ENCODE measurements at places on chromosomes 16 and 17.

DNA sequence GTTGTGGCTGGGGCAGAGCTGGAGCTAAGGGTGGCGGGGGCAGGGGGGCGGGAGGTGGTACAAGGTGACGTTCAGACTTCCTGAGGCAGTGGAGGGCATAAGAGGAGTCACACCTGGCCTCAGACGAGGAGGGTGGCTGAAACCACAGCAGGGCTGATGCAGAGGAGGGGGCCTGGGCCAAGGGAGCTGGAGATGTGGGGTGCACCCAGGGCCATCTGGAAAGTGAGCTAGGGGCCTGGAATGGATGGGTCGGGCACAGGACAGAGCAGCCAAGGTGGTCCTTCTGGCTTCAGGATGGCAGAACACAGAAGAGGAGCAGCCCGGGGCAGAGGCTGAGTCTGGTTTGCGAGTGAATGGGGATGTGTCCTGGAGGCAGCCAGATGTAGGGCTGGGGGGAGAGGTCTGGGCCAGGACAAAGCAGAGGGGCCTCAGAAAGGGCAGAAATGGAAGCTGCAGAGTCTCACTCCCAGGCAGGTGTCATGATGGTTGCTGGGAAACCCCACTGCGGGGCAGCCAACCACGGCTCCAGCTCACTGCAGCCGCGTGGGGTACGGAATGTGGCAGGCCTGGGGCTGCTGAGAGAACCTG, 57.6 kb downstream of the PRMT7 start:
- no peak for DNase-seq

- DNase-seq, result no peak
Measured at GRCh38 chr16:66375451-66375850, 9.0 kb downstream of the CDH5 start.

DNA sequence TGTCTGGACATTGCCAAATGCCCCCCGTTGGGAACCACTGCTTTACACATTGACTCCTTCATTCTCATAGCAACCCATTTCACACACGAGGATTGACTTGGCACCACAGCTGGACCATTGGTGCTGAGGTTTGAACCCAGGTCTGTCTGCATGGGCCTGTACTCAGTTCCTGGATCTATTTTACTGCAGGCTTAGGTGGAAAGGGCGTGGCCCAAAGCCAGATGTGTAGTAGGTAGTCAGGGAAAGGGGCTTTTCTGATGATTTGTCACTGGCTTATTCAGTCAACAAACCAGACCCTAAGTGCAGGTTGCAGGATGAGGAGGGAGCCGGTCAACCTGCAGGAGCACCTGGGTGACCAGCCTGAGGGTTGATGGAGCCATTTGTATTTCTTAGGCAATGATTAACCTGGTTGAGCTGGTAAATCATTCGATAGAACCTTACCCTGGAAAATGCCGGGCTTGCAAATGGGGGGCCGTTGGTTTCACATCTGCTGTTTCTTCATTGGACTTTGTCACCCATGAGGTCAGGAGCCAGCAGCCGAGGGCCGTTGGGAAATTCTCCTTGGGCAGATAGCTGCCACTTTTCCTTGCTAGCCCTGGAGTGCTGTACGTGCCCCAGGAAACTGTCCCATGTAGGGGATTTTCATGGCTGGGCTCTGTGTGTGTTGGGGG, 104.4 kb downstream of the CMIP start:
- DNase-seq, result no peak

- DNase-seq, result peak; percentile 60
Measured at GRCh38 chr17:64281962-64282752, 19.1 kb upstream of the TEX2 start.

GRCh38 chr17:63381101-63381729, 64.9 kb downstream of the CYB561 start:
- DNase-seq, result no peak

DNA sequence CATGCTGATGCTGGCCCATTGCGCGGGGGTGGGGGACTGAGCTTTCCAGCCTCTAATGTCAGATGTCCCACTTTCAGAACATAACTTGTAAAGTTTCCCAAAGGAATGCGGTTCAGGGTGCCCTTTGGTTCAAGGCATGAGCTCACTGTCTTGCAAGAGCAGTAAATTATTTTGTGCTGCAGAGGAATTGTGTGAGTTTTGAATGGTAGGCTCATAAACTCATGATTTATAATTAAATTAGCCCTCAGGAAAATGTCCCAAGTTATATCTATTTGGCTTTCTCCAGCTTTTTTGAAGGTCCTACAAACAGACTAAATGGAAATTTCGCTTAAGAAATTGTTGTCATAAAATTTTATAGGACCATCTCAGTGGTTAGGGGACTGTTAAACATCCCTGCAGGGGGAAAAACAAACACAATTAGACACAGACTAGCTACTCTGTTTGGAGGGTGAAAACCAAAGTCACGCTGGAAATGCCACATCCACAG, 321.8 kb downstream of the HS3ST3B1 start:
- DNase-seq, result no peak

GRCh38 chr17:63039899-63040602, 74.0 kb downstream of the TANC2 start:
- peak; percentile 10 for DNase-seq

DNA sequence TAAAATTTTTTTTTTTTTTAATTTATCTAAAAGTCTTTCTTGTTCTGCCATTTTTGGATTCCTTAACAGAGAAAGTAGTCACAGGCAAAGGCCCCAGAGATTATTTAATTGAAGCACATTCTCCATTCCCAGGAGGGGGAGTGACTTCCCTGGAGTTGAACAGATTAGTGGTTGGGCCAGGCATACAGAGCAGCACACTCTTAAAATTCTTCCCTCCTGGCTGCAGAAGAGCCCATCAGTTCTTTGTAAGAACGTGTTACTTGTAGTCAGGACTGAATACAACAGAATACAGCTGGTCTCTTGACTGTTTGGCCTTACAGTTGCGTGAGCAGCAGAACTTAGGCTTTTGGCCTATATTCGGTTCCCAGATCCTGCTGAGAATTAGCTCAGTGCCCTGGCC, 1.8 kb downstream of the ALKBH5 start:
- DNase-seq, result peak; percentile 66

- DNase-seq, result no peak
Measured at GRCh38 chr17:59315866-59316265, 15.6 kb upstream of the YPEL2 start.

GRCh38 chr17:48547808-48548522, 3.1 kb upstream of the HOXB2 start:
- DNase-seq, result peak; percentile 73

GRCh38 chr16:16158741-16159374, 64.4 kb downstream of the ABCC6 start:
- no peak for DNase-seq

GRCh38 chr16:73996624-73997339, 299.8 kb upstream of the PSMD7 start:
- no peak for DNase-seq

GRCh38 chr17:57603546-57603945, 141.6 kb downstream of the CCDC182 start:
- no peak for DNase-seq

DNA sequence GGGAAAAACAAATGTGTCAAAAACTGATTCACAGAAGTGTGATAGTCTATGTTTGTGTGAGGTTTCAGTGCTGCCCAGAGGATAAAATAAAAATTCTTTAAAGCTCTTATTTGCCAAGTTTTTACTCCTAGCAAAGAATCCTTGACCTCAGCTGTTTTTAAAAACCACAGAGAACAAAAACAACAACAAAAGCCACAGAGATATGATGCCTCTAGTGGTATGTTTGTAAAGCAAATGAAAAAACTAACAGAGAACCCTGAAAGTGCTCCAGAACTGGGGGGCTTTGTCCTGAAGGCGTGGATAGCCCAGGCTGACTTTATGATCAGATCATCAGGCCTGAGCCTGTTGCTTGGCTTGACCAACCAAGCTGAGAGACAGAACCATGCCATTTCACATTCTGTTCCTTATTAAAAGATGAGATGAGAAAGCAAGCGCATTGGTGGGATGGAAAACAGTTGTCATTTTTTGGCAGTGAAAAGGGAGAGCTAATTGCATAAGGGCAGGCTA, 411.0 kb downstream of the CPPED1 start:
- no peak for DNase-seq

DNA sequence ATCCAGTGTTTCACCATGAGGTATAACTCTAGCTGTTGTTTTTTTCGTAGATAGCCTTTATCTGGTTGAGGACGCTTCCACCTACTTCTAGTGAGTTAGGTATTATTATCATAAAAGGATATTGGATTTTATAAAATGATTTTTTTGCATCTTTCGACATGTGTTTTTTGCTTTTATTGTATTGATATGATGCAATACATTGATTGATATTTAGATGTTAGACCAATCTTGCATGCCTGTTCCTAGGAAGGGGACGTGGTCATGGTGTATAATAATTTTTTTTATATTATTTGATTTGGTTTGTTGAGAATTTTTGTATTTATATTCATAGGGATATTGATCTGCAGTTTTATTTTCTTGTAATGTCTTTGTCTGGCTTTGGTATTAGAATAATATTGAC, 193.3 kb downstream of the HS3ST3B1 start:
- no peak for DNase-seq

DNA sequence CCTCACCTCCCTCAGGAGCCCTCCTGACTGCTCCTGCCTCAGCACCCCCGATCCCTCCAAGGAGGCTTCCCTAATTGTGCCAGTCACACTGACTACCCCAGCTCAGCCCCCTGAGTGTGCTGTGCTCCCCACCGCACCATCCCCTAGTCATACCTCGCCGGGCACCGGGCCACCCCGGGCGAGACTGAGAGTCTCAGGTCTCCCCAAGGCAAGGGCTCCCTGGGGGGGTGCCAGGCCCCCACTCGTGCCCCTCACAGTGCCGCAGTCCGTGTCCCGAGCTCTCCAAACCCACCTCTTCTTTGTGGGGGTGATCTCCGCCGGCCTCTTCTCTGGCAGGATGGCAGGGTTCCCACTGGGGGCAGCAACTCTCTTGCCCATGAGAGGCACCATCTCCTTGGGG, 3.2 kb downstream of the TRPV3 start:
- DNase-seq, result no peak

GRCh38 chr17:64400642-64401041, 10.0 kb upstream of the PECAM1 start:
- no peak for DNase-seq

- peak; percentile 94 for DNase-seq
Measured at GRCh38 chr17:77285594-77286390, 145.0 kb downstream of the SEC14L1 start.

DNA sequence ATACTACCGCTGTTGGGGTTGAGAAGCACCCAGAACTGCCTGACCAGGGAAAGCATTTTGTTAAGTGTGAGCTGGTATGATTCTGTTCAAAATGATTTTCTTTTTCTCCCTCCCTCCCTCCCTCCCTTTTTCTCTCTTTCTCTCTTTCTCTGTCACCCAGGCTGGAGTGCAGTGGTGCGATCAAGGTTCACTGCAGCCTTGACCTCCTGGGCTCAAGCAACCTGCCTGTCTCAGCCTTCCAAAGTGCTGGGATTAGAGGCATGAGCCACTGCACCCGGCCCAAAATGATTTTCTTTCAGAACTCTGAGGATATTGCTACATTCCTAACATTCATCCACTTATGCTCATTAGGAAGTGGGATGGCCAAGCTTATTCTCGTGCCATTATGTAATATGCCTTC, 41.3 kb downstream of the SLC47A1 start:
- DNase-seq, result no peak

DNA sequence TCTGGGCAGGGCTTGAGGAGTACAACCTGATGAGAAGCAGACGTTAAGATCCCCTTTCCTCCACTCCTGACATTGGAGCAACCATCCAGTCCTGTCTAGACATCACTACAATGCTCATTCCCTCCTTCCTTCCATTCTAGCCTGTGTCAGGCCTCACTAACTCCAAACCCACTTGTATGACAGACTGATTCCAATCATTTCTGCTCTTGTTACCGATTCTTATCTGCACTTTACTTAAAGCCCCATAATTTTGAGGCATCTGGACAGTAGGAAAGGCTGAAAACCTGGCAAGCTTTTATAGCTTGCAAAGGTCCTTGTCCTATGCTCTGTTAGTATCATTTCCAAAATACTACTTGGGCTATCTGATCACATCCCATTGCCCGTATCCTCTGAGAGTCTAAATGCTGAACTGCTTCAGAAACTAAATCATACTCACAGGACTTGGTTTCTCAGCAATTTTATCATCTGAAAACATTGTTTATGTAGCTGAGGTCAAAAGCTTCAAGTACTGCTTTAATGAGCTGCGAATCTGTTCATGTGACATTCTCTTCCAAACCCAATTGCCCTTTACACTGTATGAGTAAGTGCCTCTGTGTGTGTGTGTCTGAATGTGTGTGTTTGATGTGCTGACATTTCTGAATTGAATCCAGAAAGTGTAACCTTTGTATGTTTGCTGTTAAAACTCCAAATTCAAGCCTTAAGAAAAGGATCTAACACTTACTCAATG, 57.2 kb upstream of the CACNG3 start:
- DNase-seq, result no peak

- DNase-seq, result no peak
Measured at GRCh38 chr17:79633154-79633553, 22.3 kb upstream of the RBFOX3 start.

- DNase-seq, result no peak
Measured at GRCh38 chr16:66408163-66409048, 18.7 kb upstream of the BEAN1 start.

GRCh38 chr17:79707931-79708891, 22.5 kb upstream of the ENPP7 start:
- DNase-seq, result peak; percentile 68

DNA sequence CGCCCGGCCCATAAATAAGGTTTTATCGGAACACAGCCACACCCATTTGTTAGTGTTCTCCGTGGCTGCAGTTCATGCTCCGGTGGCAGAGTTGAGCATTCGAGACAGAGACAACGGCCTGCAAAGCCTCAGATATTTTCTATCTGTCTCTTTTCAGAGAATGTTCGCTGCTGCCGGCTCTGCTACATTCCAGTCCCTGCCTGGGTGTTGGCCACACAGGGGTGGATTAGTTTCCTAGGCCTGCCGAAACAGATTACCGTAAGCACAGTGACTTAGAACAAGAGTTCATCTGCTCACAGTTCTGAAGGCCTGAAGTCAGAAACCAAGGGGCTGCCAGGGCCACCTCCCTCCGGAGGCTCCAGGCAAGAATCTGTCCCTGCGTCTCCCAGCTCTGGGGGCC, 19.1 kb upstream of the GSG1L start:
- no peak for DNase-seq

DNA sequence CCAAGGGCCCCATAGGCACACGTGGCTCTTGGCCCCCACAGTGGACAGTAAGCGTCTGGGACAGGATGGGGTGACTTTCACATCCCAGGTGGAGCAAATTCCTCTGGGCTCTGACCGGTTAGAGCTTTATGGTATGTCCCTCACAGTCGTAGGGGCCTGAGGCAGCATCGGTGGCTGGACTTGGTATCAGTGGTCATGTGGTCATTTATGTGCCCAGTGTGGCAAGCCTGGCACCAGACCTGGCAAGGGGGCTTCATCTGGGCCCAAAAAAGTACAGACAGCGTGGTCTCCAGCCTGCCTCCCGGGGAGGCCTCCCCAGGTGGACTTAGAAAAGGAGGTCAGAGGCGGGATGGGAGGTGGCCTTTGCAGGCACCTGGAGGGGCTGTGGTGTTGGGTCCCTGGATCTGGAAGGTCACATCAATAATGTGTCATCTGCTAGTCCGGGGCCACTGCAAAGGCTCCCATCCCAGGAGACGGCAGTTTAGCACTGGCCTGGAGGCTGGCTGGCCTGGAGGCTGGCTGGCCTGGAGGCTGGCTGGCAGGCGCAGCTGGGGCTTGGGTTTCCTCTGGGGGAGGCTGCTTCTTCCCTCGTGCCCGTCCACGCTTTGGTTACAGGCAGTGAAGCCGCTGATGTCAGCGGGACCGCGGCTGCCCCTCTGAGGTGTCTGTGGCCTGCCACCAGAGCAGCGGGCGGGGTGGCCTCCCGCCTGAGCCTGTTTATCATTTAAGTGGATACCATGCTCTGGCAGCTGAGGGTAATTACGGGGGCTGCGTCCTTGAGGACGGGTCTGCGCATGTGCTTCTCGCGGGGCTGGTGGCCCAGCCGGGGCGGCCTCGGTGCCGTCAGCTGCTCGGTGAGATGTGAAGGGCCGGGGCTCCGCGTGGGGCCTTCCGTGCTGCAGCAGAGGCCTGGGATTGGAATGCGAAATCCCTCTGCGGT, 20.7 kb upstream of the CBX4 start:
- DNase-seq, result no peak
